T-helper 22 cell (primary cell): ENCODE measurements at places on chromosomes 16 and 17.

- no peak for DNase-seq
These were observed 1.6 kb downstream of the ASIC2 start for GRCh38 chr17:33291248-33292200.

GRCh38 chr17:2924211-2924610 lies 128.0 kb downstream of the RAP1GAP2 start:
- DNase-seq, result no peak

GRCh38 chr17:65093930-65094329 lies 37.4 kb upstream of the GNA13 start:
- no peak for DNase-seq

- DNase-seq, result no peak
These were observed 28.1 kb downstream of the CBFA2T3 start for GRCh38 chr16:88948781-88949490.

- DNase-seq, result no peak
These were observed 1.5 kb downstream of the CDK12 start for GRCh38 chr17:39462631-39463375.

GRCh38 chr16:66701516-66701915 lies 5.0 kb upstream of the CMTM4 start:
- no peak for DNase-seq

DNA sequence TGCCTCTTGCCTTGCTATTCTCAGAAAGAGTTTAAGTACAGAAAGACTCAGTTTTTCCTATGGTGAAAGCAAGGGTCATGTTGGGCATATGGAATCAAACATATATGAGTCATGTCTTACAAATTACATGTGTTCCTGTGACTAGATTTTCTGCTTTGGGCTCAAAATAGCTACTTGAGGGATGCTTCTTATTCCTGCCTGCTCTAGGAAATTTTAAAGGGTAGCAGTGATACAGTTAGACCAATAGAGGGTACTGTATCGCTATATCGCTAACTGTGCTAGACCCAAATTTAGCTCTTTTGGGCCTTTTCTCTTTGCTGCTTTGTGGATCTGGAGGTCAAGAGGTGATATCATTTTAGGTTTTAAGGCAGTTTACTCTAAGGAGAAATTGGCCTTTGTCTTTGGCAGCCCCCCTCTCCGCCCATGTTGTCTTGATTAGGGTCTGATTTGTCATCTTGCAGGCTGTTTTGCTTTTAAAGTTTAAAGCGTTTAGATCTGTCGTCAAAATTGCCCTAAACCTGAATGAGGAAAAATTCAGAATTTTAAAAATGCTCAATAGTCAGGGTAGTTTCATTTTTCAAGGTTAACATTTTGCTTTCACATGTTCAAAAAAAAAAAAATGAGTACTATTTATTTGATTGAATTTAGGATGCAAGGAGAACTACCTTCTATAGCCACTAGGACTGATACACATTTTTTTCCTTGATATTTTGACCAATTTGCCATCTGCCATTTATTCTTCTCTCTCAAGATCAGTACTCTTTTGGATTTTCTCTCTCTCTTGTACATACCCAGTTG lies 8.8 kb downstream of the NFATC3 start:
- no peak for DNase-seq

DNA sequence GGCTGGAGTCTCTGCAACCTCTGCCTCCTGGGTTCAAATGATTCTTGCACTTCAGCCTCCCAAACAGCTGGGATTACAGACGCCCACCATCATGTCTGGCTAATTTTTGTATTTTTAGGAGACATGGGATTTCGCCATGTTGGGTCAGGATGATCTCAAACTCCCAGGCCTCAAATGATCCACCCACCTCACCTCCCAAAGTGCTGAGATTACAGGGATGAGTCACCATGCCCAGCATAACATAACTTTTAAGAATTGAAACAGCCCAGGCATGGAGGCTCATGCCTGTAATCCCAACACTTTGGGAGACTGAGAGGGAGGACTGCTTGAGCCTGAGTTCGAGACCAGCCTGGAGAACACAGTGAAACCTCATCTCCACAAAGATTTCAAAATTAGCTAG lies 2.5 kb downstream of the RSL1D1 start:
- DNase-seq, result no peak

DNA sequence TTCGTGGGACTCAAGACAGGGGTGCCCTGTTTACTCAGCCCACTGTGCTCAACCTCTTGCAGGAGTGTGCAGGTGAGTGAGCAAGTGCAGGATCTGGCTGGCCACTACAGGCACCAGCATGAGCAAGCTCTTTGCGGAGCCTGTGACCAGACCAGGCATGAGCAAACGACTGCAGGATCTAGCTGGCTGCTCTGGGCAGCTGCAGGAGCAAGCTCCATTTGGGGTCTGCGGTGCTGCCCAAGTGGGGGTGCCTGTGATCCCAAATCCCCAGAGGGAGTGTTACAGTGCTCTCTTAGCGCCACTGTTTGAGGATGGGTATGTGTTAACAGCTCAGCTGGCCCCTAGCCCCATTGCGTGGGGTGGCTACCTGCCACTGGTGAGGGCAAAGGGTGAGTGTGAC lies 2.4 kb downstream of the USP6 start:
- DNase-seq, result no peak

- no peak for DNase-seq
These were observed 7.8 kb downstream of the ADGRG3 start for GRCh38 chr16:57675741-57676551.

DNA sequence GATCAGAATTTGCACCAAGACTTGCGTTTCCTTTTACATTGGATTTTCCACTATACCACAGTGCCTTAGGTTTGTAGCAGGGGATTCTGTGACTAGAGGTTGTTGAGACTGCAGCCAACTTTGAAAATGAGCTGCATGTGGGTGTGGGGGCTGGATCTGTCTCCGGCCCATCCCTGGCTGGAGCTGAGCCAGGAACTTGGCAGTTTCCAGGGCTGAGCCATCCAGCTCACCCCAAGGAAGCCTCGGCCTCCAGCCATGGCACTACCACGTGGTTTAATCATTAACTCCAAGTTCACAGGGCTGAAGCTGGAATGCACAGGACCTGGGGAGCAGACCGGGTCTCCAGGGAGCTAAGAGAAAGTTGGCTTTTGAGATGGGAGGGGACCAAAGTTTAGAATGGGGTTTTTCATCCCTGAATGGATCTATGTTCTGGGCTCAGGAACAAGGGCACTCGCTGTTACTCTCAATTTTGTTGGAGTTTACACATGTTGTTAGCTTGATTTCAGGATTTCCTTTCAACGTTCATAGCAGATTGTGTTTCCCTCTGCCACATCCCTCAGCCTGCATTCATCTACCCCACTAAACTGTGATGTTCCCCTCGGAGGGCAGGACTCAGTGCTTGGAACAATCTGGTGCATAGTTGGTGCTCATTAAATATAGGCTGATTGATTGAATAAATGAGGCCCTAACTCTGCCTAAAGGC lies 42.3 kb upstream of the HNF1B start:
- DNase-seq, result no peak

- DNase-seq, result no peak
These were observed 14.3 kb upstream of the TCF25 start for GRCh38 chr16:89858973-89859614.

DNA sequence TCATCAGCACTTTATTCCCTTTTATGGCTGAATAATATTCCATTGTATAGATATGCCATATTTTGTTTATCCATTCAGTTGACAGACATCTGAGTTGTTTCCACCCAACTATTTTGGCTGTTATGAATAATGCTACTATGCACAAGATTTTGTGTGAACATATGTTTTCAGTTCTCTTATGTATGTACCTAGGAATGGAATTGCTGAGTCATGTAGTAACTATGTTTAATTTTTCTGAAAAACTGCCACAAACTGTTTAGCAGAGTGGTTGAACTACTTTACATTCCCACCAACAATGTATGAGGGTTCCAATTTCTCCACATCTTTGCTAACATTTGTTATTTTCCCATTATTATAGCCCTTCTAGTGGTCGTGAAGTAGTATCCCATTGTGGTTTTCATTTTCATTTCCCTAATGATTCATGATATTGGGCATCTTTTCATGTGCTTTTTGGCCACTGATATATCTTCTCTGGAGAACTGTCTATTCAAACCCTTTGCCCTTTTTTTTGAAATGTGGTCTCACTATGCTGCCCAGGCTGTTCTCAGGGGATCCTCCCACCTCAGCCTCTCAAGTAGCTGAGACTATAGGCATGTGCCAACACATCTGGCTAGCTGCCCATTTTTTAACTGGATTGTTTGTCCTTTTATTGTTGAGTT lies 26.3 kb downstream of the SMURF2 start:
- no peak for DNase-seq

- no peak for DNase-seq
These were observed 34.2 kb downstream of the MPHOSPH6 start for GRCh38 chr16:82135844-82136243.

DNA sequence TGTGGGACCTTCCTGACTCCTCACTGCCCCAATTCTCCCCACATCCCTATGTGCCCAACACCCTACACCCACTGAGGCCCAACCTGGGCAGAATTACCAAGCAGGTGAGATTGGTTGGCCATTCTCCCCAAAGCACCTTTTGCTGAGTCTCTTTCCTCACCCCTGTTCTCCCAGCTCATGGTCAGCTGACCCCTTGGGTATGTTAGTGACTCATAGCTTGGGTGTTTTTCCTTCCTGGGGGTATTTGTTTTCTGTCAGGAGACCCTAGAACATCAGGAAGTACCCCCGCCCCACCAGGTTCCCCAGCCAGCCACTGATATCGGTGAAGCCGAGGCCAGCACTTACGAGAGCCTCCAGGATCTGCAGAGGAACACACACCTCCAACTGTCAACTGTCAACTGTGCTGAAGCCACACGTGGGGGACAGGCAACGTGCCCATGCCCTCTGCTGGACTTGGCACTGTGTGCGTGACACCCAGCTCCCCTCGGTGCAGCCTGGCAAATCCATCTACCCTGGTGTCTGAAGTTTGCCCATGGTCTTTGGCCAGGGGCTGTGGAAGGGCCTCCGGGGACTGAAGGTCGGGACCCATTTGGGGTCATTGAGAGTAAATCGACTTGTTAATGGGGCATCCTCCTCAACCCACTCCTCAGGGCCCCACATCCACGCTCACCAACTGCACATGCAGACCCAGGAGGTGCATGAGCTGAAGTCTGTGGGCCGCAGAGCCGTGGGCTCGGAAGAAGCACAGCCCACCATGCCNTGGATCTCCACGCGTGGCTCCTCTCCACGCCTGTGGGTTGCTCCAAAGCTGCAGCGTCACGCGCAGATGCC lies 53.1 kb downstream of the METRNL start:
- DNase-seq, result no peak

GRCh38 chr17:65538675-65539529 lies 22.5 kb downstream of the AXIN2 start:
- DNase-seq, result no peak

DNA sequence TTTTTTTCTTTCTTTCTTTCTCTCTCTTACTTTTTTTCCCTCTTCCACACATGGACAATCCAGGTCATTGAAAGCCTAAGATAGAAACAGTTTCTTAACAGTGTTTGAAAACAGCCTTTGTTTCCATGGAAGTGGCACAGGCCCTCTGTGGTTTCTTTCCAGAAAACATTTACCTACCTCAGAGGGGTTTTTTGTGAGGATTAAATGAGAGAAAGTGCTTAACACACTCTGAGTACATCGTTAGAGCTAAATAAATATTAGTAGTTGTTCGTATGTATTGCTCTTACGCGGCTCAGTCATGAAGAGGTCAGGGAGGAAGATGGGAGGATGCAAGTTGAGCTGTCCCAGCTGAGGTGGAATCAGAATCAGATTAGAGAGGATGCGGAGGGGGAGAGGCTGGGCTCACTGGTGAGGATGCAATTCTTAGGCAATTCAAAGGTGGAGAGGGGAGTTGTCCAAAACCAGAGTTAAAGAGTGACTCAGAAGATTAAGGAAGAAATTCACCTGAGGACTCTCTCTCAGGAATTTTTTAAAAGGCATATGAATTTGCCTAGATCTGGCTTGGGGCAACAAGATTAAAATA lies 345.4 kb downstream of the PMP22 start:
- no peak for DNase-seq

DNA sequence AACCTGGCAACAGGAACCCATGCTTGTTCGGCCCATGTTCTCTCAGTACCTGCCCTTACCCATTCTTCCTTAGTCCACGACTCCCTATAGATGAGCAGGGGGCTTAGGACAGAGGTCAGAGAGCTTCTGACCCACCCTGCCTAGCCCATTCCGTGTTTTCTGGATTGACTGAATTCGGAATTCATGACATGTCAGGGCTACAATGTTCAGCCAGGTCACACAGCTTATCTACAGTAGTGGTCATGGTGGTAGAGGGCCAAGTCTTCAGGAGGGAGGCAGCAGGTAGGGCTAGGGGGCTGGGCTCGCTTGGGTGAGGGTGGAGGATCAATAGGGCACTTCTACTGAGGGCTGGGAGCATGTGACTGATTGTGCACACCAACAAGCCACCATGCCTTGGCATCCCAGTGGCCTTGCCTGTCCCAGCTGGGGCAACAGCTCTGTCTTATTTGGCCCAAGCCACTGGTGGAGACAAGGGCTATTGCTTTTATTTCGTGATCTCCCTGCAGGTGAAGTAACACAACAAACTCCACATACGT lies 3.1 kb downstream of the HEXIM2 start:
- no peak for DNase-seq

DNA sequence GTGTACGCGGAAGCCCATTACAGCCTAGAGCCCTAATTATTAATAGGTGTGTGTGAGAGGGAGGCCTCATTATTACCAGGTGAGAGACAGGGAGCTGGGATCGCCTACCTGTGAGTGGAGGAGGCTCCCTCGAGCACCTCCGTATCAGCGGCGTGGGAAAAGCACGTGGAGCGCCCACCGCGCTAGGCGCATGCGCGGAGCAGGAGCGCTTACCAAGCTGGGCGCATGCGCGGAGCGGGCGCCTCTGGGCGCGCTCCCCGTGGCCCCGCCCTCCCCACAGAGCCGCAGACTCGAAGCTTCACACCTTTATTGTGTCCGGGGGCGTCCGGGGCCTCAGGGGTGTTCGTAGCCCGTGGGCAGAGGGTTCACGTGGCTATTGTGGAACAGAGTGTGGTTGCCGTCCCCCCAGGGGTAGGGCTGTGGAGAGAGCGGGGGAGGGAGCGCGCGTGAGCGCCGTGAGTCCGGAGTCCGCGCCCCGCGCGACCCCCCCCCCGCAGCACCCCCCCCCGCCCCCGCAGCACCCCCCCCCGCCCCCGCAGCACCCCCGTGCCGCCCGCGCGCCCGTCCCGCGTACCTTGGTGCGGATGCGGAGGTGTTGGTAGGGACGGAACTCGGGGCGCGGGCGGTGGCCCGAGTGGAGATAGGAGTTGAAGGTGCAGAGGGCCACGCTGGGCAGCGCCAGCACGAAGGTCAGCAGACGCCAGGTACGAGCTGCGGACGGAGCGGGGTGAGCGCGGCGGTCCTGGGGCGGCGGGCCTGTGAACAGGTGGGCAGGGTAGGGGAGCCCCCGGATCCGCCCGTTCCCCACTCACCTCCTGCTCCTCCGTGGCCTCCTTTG lies 500 bp downstream of the COX6A2 start:
- peak; percentile 10 for DNase-seq

- DNase-seq, result no peak
These were observed 941.6 kb upstream of the CDH8 start for GRCh38 chr16:62977876-62978275.
